ENCODE measurements at places on chromosomes 6 and 20. TPM values are rescaled to one million over a fixed set of nuclear protein-coding genes. Genes with fewer than 3 reads are reported as not detected.

- H3K4me1 ChIP-seq = peaks cover 25% of the 10 kb centered on the region
- DNase-seq = no peak
- no peak overlapping the region for H3K4me3 ChIP-seq
- H3K36me3 ChIP-seq = no peaks in the 10 kb centered on the region
- peaks cover 2% of the 10 kb centered on the region for H3K27me3 ChIP-seq
Observed at GRCh38 chr6:139152892-139153271, 18.0 kb downstream of the HECA start.

OR2J3 gene
- not detected for total RNA-seq

ZC2HC1B gene
- total RNA-seq = not detected

DNA sequence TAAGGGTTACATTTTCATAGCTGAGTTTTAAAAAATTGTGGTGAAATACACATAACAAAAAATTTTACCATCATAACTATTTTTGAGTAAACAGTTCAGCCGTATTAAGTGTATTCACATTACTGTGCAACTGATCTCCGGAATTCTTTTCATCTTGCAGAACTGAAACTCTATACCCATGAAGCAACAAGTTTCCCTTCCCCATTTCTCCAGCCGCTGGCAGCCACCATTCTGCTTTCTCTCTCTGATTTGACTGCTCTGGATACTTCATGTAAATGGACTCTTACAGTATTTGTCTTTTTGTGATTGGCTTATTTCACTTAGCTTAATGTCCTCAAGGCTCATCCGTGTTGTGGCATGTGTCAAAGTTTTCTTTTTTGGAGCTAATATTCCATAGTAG is 341.6 kb downstream of the QKI start:
- no peak overlapping the region for H3K4me3 ChIP-seq
- peaks cover 2% of the 10 kb centered on the region for H3K4me1 ChIP-seq
- no peak for DNase-seq
- no peaks in the 10 kb centered on the region for H3K27me3 ChIP-seq
- H3K36me3 ChIP-seq = peaks cover 6% of the 10 kb centered on the region

DNA sequence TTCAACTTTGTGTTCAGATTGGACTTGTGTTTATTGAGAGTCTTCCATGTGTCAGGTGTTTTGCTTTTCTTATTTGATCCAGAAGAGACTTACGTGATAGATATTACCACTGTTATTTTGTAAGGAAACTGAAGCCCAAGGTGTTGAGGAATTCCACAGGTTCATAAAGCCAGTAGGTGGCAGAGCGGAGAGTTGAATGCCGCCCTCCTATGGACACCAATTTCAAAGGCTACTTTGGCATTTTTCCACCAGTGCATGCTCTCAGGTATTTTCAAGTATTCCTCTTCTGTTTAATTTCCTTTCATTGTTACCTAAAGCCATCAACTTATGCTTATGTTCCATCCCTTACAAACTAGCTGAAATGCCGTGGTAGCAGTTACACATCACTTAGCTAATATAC is 14.0 kb upstream of the COL10A1 start:
- H3K36me3 ChIP-seq = no peaks in the 10 kb centered on the region
- no peak overlapping the region for H3K4me3 ChIP-seq
- no peak for DNase-seq
- no peaks in the 10 kb centered on the region for H3K4me1 ChIP-seq
- H3K27me3 ChIP-seq = no peaks in the 10 kb centered on the region

PRSS35 gene
- 26.6 TPM for total RNA-seq

DNA sequence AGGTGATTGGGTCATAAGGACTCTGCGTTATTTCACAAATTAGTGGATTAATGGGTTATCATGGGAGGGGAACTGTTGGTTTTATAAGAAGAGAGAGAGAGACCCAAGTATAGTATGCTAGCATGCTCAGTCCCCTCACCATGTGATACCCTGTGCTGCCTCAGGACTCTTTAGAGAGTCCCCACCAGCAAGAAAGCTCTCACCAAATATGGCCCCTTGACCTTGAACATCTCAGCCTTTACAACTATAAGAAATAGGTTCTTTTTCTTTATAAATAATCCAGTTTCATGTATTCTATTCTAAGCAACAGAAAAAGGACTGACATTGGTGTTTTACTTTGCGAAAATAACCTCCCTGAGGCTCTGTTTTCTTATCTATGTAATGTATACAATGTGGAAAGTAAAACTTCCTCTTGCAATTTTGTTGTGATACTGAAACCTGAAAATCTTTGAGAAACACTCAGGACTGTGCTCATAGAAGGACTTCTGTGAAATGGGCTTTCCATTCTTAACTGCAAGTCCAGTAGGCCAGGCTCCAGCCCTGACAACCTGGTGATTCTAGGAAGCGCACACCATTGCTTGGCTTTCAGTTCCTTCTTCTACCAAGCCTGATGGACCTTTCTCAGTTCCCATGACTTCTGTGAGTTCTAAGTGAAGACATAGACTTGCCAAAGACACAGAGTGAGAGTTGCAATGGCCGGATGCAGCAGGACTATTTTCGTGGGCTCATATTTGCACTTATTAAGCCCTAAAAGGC is 21.9 kb downstream of the SIRPD start:
- no peak for DNase-seq
- H3K27ac ChIP-seq = no peak overlapping the region
- H3K36me3 ChIP-seq = no peaks in the 10 kb centered on the region
- H3K4me3 ChIP-seq = no peak overlapping the region

MCCD1 gene
- total RNA-seq = not detected

GRCh38 chr6:131062241-131063027 is 611 bp downstream of the EPB41L2 start:
- peak; percentile 49 for DNase-seq
- H3K4me1 ChIP-seq = peaks cover 10% of the 10 kb centered on the region
- H3K27ac ChIP-seq = peak overlapping the region; percentile 40
- peak overlapping the region; percentile 88 for H3K4me3 ChIP-seq
- H3K36me3 ChIP-seq = no peaks in the 10 kb centered on the region

DNA sequence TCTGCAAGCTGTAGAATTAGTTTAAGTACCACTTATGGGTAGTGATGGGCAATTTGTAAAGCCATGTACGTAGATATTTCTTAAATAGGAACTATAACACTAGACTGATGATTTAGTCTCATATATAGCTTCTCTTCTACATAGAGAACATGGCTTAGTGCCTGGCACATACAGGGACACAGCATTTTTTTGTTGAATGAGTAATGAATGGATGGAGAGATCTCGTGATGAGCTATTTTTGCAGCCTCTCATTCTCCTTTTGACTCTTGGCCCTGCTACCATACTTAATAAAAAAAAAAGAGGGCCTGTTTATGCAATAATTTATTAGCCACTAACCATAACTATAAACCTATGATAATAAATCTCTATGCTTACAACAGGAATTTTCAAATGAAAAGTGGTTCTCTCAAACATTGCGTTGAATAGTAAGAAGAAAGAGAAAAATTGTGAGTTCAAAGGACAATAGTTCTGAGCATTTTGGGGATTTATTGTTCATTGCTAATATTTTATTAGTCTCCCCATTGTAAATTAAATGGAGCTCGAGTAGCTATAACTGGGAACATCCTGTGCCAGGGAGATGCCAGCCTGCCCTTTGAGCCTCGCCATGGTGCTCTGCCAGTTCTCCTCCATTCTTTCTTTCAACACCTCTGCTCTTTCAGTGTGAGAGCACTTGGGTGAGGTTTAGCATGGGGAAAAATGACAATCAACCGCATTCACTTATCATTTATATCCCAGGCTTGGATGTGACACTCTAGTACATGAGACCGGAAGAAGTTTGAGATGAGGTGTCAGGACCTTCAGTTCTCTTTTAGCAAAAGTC is 14.7 kb upstream of the RCAN2 start:
- no peaks in the 10 kb centered on the region for H3K36me3 ChIP-seq
- DNase-seq = no peak
- no peak overlapping the region for H3K4me3 ChIP-seq
- H3K4me1 ChIP-seq = no peaks in the 10 kb centered on the region
- H3K27me3 ChIP-seq = no peaks in the 10 kb centered on the region
- no peak overlapping the region for H3K27ac ChIP-seq

TRIM31 gene
- not detected for total RNA-seq

DNA sequence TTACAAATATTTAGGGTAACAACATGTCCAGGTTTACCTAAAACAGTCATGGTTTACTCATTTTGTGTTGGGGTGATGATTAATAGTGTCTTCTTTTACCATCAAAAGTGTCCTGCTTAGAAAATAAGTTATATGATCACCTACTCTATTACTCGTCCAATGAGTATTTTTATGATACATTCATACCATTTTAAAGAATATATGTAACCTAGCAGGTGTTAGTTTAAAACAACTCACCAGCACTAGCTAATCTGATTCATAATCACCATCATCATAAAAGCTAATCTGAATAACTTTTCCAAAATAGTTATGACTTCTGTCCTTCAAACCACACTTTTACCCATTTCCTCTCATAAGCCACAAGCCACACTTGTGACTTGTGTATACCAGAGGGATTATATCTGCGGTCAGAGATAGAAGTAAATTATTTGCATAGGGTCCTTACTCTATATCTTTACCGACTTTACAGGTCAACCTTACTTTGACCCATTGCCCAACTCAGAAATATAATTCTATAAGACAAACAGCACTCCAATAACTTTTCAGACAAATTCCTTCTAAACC is 33.3 kb upstream of the NRN1 start:
- no peak for DNase-seq
- no peaks in the 10 kb centered on the region for H3K36me3 ChIP-seq
- no peak overlapping the region for H3K4me3 ChIP-seq
- H3K27me3 ChIP-seq = peaks cover 1% of the 10 kb centered on the region
- no peaks in the 10 kb centered on the region for H3K4me1 ChIP-seq

- no peaks in the 10 kb centered on the region for H3K36me3 ChIP-seq
- peak overlapping the region; percentile 96 for H3K27ac ChIP-seq
- H3K4me3 ChIP-seq = peak overlapping the region; percentile 100
- DNase-seq = peak; percentile 68
Observed at GRCh38 chr20:25195962-25196785, 662 bp downstream of the ENTPD6 start.

GRCh38 chr6:143068001-143068400 is 7.3 kb downstream of the AIG1 start:
- H3K27ac ChIP-seq = no peak overlapping the region
- H3K27me3 ChIP-seq = no peaks in the 10 kb centered on the region

GRCh38 chr6:46612645-46613044 is 40.0 kb downstream of the CYP39A1 start:
- no peak overlapping the region for H3K4me3 ChIP-seq
- H3K36me3 ChIP-seq = no peaks in the 10 kb centered on the region
- no peak overlapping the region for H3K27ac ChIP-seq
- H3K27me3 ChIP-seq = no peaks in the 10 kb centered on the region
- no peaks in the 10 kb centered on the region for H3K4me1 ChIP-seq

All from glutamatergic neuron (in vitro differentiated cells).